ENCODE measurements at places on chromosomes 5 and 9.

GRCh38 chr9:98706651-98707165 is 2.0 kb downstream of the GABBR2 start:
- no peak for DNase-seq

- DNase-seq: no peak
Measured at GRCh38 chr5:161547738-161548486, 1.4 kb upstream of the GABRB2 start.

DNA sequence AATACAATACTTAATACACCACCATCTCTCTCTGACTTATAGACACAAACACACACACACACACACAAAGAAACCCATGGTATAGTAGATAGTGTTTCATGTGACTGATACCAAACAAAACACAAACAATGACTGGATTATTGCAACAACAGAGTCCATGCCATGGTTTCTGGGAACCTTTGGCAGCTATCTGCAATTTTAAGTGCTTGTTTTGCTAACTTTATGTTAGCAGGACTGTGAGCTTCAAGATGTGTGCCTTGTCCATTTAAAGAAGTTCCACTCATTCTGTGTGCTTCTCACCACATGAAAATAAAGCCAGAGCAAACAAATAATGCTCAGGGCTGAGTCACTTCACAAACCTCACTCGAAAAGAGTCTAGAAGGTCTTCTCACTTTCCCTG is 15.1 kb upstream of the LURAP1L start:
- DNase-seq: peak; percentile 83

DNA sequence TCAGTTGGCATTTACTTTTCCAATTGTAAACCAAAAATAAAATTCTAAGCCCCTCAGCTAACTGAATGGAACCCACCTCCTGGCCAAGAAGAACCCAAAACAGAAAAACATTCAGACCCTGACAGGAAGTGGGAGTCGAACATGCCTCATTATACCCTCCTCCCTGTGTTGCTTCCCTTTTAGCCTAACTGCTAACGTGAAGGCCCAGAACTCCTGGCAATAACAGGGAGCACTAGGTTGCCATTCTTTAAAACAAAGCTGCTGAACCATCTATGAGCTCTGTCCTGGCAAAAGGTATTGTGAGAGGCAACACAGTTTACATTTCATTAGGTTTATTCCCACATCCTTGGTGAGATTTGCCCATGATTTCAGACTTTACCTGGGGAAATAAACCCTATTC is 481.4 kb downstream of the CHSY3 start:
- DNase-seq: no peak

DNA sequence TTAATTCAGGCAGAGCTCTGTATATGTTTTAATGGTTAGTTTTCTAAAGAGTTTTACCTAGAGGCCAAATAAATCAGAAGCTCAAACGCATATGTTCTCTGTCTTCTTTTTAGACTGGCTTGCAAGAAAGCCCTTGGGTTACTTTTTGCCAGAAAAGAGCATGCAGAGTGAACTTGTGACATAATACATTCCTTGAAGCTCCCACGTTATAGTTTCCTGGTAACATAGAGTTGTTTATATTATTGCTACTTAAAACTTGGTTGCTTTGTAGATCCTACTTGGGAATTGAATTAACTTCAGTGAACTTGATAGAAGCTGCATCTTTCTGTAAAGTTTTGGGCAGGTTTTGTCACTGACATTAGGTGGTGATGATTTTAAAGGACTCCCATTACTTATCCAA is 102.9 kb downstream of the C9orf152 start:
- DNase-seq: no peak

DNA sequence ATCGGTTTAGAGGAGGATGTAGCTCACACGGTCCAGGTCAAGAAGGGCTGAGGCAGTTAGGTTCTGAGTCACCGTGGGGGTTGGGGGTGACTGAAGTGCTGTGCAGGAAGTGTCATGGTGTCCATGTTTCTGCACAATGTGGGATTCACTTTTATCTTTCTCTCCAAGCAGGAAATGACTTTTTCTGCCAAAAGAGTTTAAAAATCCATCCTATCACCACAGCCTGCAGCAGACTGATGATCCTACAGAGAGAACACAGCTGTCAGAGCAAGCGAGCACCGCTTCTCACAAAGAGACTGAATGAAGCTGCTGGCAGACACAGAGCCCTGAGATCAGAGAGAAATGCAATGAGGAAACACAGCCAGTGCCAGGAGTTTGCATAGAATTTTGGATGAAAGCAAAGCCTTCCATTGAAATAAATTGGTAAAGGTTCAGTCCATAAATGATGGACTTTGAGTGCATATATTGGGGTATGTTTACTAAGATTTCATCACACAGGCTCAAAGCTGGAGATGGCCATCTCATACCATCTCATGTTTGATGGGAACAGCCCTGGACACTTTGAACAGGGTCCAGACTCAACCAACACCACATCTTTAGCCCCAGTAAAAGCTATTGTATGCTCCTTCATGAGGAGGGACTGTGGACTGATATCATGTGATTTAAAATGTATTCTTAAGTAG is 213.9 kb upstream of the FBXL7 start:
- peak; percentile 36 for DNase-seq

DNA sequence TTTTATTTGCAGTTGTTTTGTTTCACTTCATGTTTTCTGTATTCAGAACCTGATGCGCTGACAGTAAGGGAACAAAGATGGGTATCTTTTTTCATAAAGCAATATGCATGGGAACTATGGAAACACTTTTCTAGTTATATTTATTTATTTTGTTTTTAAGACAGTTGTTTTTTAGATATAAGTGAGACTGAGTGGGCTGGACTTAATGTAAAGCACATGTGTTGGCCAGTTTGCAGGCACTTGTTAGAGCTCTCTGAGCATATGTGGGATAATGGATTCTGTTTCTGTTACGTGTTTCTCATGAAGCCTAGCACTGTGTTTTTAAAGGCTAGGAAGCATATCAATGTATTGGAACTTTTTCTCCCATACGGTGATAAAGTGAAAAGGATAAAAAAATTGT is 164.1 kb downstream of the PRR16 start:
- DNase-seq: no peak

GRCh38 chr5:133381041-133381440 is 231.3 kb downstream of the FSTL4 start:
- no peak for DNase-seq

DNA sequence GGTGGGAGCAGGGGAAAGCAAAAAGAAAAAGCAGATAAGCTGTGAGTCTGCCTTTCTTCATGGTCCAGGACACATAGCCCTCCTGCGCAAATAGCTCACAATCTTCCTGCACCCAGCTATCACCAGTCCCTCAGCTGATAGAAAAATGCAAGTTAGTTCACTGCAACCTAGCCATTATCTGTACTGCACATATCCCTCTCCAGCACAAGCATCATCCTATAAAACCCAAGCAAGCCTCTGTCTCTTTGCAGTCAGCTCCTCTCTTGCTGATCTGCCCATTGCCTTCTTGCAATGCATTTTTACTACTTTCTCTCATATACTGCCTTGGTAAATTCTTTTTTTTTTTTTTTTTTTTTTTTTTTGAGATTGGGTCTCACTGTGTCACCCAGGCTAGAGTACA is 20.0 kb upstream of the MSANTD3 start:
- DNase-seq: no peak

DNA sequence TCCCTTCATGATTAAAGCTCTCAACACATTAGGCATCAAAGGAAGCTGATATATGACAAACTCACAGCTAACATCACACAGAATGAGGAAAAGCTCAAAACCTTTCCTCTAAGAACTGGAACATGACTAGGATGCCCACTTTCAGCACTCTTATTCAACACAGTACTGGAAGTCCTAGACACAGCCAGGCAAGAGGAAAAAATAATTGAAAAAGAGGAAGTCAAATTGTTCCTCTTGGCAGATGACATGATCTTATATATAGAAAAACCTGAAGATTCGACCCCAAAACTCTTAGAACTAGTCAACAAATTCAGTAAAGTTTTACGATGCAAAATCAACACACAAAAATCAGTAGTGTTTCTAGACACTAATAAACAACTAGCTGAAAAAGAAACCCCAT is 144.3 kb upstream of the NREP start:
- peak; percentile 75 for DNase-seq

GRCh38 chr5:107770051-107770450 is 99.3 kb upstream of the EFNA5 start:
- no peak for DNase-seq

DNA sequence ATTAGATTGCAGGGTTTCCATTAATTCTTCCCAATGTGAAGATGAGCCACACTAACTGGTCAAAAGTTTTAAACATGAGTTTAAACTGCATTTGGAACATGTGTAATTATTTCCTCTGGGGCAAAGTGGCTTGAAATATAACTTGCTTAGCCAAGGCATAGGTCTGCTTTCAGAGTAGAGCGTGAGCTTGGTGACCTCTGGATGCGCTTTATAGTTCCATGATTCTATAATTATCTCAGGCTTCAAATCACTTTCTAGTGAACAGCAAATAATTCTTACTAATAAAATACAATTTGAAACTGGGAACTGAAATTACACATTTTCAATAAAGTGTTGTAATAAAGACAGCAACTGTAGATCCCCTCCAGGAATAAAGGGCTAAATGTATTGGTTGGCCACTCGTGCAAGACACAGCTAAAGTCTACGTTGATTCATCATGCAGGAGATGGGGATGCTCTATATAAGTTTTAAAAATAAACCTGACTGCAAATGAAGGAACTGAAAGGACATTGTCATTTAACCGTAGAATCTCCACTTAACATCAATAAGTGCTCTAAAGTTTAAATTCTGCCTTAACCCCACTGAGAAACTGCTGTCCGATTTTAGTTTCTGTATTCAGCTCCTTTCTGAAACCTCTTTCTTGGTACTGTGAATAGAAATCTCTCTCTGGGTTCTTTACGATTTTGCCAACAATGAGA is 460.0 kb downstream of the PSAT1 start:
- no peak for DNase-seq

DNA sequence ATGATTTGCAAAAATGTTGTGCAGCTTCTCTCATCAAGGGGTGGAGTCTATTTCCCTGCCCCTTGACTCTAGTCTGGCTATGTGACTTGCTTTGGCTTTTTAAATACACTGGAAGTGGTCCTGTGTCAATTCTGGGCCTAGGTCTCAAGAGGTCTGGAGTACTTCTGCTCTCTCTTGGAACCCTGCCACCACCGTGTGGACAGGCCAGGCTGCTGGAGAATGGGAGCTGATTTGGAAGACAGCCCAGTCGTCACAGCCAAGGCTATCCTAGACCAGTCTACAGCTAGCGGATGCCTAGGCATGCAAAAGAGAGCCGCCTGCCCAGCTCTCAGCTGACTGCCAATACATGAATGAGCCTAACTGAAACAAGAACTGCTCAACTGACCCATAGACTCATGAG is 56.7 kb upstream of the CLINT1 start:
- DNase-seq: peak; percentile 14

- DNase-seq: no peak
Measured at GRCh38 chr5:57216714-57217113, 42.9 kb downstream of the GPBP1 start.

DNA sequence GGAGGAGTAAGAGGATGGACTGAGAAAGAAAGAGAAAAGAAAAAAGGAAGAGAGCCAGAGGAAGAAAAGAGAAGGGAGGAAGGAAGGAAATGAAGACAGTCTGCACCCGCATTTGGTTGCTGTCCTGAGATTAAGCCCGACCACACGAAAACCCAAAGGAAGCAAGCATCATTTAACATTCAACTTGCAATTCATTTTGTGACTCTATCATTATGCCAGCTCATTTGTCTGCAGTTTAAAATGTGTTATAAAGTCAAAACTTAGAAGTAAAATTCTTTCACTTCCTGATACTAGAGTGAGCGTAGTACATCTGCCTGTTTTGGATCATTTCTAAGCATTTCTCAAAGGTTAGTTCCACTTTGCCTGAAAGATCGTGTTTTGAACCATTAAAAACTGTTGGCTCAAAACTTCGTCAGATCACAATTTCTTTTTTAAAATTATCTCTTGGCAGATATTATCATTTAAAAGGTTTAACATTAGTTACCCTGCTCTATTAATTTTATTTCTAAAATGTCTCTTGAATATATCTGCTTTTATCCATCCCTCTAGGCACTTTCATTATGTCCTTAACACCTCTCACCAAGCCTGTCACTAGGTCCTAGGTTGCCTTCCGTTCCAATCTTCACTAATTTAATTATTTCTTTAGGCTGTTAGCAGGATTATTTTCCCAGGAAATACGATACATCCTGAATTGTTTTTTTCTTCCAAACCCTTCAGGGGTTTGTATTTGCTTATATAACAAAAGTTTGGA is 240.9 kb downstream of the TLE4 start:
- peak; percentile 24 for DNase-seq

- DNase-seq: peak; percentile 53
Measured at GRCh38 chr5:129991780-129992179, 87.5 kb downstream of the CHSY3 start.

GRCh38 chr5:27140831-27141230 is 102.4 kb upstream of the CDH9 start:
- no peak for DNase-seq

DNA sequence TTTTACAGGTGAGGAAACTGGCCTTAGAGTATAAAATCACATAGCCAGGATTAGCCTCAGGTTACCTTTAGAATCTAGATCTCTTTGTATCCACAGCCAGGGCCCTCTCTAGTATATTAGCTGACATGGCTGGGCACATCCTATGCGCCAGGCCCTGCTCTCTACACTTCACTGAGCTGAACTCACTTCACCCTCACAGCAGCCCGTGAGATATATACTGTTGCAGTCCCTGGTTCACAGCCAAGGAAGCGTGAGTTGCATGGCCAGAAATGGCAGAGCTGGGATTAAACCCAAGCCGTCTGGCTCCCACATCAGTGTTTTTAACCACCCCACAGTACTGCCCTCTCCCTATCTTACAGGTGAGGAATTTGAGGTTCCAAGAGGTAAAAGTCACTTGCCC is 58.4 kb downstream of the DAB2IP start:
- no peak for DNase-seq

- no peak for DNase-seq
Measured at GRCh38 chr9:98383758-98384157, 128.3 kb upstream of the TBC1D2 start.

GRCh38 chr5:54445691-54446378 is 9.7 kb upstream of the HSPB3 start:
- DNase-seq: no peak

GRCh38 chr9:31185831-31186230 is 1198.6 kb upstream of the ACO1 start:
- DNase-seq: no peak

GRCh38 chr9:74497748-74498620 is 849 bp downstream of the RORB start:
- DNase-seq: no peak

- no peak for DNase-seq
Measured at GRCh38 chr5:40554813-40555212, 124.9 kb upstream of the PTGER4 start.

DNA sequence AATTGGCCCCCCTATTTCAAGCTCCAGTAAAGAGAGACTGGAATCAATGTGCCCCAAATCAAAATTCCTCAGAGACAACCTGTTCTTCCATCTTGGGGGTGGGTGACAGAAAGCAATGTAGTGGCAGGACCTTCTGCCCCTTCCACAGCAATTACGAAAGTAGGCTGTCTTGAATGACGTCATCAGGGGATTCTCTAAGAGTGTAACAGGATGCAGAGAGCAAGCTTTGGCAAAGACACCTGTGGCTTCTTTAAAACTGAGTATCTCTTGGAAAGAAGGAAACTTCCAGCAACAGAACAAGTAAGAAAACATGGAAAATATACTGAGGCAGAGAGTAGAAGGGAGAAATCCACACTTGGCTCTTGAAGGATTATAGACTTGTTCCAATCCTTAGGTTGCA is 247.6 kb upstream of the PDE4D start:
- no peak for DNase-seq

Data from OCI-M1 (cell line).